ENCODE measurements at places on chromosomes 11 and 22.

GRCh38 chr11:67437809-67438157, 301 bp upstream of the PTPRCAP start:
- no peak for DNase-seq

GRCh38 chr11:105840391-105840790, 181.6 kb downstream of the MSANTD4 start:
- DNase-seq = no peak

GRCh38 chr22:46607483-46608114, 12.6 kb upstream of the GRAMD4 start:
- DNase-seq = no peak

GRCh38 chr22:41684194-41684593, 4.5 kb downstream of the SNU13 start:
- no peak for DNase-seq

DNA sequence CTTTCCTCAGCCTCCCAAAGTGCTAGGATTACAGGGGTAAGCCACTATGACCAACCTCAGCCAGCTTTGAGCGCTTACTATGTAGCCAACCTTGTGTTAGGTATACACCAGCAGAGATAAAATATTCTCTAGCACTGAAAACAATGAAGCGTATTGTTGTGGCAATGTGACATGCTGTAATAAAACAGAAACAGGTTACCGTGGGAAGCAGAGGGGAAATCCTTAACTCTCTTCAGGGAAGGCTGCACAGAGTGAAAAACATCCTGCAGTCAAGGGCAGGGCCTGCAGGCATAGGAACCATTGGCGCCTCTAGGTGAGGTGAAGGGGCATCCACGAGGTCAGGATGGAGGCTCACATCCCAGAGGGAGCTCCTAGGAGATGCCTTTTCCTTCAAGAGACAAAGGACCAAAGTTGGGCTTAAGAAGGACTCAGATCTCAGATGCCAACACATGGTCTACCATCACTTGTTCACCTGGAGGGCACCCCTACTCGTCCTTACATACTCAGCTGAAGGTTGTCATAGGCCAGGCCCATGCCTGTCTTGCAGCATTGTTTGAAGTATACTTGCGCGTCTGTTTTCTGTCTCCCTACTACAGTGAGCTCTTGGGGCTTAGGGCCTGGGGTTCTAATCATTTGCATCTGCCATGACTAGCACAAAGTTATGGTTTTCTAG, 8.0 kb downstream of the POLD4 start:
- DNase-seq = no peak

DNA sequence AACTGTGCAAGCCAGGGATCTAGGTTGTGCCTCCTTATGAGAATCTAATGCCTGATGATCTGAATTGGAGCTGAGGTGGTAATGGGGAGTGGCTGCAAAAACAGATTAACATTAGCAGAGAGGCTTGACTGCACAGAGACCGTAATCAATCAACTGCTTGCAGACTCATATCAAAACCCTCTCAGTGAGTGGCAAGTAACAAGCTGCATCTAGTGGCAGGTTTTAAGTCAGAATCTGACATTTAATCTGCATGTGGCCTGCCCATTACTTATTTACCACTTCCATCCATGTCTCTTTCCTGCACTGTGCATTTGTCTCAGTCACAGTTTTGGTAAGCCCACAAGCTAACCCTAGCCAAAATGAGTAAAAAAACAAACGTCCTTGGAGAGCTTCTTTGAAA, 11.2 kb downstream of the C11orf58 start:
- DNase-seq = no peak

- no peak for DNase-seq
Measured at GRCh38 chr11:68016904-68017817, 7.0 kb downstream of the ALDH3B1 start.

DNA sequence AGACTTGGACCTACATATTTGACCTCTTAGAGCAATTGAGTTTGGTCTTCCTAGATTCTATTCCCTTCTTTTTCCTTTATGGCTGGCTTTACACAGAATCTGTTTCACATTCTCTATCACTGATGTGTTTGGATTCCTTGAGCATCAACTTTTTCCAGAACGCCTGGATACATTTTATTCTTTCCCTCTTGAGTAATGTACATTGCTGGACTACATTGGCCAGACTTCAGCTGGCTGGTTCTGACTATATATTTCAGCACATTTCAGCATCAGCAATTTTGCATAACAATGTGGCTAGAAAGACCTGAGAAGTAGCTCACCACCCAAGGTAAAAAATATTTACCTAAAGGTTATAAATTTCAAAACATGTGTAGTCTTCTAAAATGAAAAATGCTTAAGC, 2198.2 kb upstream of the RAG2 start:
- no peak for DNase-seq

- no peak for DNase-seq
Measured at GRCh38 chr11:123454060-123454651, 24.1 kb downstream of the GRAMD1B start.

DNA sequence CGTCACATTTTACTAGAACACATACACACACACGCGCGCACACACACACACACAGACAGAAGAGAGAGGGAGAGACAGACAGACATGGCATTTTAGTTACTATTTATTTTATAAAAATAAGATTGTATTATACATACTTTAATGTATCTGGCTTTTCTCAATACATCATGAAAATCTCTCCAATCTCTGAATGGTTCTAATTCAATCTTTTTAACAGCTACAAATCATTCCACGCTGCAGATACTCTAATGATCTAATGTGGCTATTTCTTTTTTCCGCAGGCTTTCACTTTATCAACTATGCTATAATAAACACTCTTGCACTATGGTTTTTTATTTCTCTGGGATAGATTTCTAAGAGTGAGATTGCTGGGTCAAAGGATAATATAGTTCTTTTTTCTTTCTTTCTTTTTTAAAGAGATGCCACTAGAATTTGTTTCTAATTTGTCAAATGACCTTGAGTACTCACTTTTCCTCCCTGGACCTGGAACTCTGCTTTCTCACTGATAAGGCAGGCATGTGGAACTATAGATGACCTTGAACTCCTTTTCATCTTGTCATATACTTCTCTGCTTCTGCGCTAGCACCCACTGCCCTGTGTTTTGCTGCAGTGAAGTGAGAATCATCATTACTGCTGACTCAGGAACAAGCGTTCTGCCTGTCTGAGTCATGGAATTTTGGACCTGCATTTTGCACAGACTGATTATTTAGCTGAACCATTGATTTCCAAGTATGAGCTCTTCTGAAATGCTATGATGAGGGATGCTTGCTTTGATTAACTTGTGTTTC, 4.9 kb upstream of the SLC6A5 start:
- DNase-seq = no peak

GRCh38 chr11:46290011-46290410, 12.5 kb downstream of the CREB3L1 start:
- DNase-seq = no peak

- no peak for DNase-seq
Measured at GRCh38 chr11:67022341-67022933, 497 bp upstream of the SYT12 start.

GRCh38 chr22:31933406-31933805, 10.9 kb upstream of the YWHAH start:
- DNase-seq = no peak

DNA sequence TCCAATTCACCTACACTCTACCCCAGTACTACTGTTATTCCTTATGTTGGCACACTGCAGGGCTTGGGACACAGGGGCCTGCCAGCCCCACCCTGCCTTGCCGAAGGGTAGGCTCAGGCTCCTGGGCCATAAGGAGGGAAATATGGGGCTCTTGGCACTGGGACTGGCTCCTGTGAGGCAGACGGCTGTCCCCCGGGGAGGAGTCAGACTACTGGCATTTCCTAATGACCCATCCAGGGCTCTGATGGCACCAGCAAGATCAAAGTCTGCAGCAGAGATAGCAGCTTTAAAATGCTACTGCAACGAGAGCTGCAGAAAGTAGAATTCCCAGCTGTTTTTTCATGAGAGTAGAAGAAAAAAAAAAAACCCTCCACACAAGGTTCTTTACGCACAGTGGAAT, 42.2 kb upstream of the CYP2D6 start:
- no peak for DNase-seq

DNA sequence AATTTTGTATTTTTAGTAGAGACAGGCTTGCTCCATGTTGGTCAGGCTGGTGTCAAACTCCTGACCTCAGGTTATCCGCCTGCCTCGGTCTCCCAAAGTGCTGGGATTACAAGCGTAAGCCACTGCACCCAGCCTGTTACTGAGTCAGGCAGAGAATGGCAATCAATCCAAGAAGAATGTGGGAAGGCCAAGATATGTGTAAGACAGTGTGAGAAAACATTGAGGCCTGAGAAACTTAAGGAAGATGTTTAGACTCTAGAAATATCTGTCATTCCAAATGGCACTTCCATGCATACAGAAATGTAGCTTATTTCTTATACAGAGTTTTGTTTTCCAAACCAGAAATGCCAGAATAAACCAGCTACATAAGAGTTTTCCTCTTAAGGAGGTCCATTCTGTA, 248.5 kb downstream of the ETS1 start:
- no peak for DNase-seq

DNA sequence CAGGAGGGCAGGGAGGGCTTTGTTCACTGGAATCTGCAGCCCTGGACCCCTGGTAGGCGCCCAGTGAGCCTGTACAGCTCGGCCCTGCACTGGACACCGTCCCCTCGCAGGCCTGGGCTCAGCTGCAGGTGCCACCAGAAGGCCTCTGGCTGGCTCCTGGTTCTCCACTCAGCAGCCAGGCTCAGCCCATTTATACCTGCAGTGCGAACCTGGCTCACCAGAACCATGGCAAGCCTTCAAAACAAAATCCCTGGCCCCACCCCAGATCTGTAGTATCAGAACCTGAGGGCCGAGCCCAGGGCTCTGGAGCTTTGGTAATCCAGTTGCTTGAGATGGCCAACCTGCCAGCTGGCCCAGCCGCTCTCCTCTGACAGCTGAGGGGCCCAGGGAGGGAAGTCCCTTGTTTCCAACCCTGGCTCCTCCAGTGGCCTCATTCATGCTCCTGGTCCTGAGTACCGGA, 870 bp upstream of the FREY1 start:
- no peak for DNase-seq

GRCh38 chr11:83361831-83362230, 75.7 kb upstream of the CCDC90B start:
- no peak for DNase-seq

- no peak for DNase-seq
Measured at GRCh38 chr11:118439646-118440045, 3.4 kb downstream of the KMT2A start.

DNA sequence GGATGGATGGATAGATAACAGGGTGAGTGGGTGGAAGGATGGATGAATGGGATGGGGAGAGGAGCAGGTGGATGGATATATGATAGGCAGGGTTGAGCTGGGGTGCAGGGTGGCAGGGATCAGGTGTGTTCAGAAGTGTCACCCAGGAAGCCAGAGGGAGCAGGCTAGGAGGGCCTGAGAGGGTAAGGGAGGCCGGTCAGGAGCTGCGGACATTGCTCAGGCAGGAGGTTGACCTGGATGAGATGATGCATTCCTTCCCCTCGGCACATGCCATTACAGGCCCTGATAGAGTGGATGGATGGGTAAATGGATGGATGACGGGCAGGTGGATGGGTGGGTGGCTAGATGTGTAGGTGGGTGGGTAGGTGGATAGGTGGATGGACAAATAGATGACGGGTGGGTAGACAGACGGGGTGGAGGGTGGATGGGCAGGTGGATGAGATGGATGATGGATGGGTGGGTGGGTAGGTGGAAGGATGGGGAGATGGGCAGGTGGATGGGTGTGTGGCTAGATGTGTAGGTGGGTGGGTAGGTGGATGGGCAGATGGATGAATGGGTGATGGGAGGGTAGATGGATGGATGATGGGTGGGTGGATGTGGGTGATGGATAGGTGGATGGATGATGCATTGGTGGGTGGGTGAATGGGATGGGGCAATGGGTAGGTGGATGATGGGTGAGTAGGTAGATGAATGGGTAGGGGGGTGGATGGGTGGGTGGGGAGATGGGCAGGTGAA, 8.0 kb downstream of the DHCR7 start:
- DNase-seq = no peak

DNA sequence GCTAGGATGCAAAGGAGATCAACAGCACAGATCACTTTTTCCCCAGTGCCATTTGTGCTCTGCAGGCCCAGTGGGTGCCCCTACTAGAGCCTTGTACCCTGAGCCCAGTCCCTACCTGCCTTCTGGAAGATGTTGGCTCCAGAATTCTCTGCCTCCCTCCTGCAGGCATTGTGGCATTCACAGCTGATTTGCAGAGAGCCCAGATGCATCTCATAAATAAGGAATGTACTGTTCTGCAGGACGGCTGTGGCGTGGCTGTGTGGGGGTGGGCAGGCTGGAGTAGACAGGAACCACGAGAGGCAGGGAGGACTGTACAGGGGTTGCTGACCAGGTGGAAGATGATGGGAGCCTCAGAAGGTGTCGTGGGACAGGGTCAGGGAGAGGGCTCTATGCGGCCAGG, 11.2 kb upstream of the MIAT start:
- no peak for DNase-seq

- DNase-seq = no peak
Measured at GRCh38 chr11:90171359-90171758, 36.9 kb downstream of the NAALAD2 start.

DNA sequence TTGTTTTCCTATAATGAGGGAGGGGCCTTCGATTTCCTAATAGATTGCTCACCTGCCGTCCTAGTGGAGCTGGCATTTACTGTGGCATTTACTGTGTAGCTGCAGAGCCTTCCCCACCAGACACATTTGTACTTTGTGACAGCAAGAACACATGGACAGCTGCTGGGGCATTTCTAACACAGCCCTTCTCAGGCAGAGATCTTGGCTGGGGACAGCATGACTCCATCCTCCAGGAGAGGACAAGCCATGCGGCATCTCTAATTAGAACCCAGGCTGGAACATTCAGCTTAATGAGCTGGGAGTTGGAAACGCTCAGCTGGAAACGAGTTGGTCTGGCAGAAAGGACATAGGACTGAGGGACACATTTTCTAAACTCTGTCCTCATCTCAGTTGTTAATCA, 887.5 kb downstream of the NTM start:
- no peak for DNase-seq

- DNase-seq = no peak
Measured at GRCh38 chr11:8480858-8481257, 113.2 kb downstream of the STK33 start.

DNA sequence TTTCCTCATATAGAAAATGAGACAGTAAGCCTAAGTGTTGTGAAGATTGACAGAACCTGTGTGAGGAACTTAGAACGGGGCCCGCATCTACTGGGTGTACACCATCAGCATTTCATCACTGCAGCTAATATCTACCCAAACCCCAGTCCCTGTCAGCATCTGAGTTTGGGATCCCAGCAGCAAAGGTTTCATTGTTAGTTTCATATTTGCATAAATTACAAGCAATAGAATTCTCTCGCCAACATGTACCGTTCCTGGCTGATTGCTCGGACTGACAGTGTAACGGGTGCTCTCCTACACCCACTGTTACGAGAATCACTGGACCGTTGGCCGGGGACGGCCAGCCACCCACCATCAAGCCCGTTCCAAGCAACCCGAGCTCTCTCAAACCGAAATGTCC, 10.4 kb upstream of the TMPRSS6 start:
- no peak for DNase-seq

DNA sequence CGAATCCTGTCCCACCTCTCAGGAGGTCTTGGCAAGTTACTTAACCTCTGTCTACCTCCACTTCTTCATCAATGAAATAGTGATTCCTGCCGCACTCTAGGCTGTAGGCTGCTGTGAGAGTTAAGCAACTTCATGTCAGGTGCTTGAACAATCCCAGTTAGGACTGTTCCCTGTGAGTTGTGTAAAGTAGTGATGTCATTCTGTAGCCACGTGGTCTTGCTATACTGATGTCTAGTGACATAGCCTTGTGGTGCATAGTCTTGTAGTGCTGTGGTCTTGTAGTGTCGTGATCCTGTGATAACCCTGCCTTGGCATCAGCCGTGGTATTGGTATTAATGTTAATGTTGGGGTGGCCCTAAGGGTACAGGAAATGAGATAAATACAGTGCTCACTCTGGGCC, 30.3 kb upstream of the PRR5 start:
- no peak for DNase-seq
